ENCODE measurements at places on chromosomes 4 and X. TPM values are rescaled to one million over a fixed set of nuclear protein-coding genes. Genes with fewer than 3 reads are reported as not detected.

ESX1 gene
- polyA plus RNA-seq, result not detected

GRCh38 chr4:172809319-172809718, 359.3 kb upstream of the GALNT7 start:
- no peak for DNase-seq

OTUD6A gene
- not detected for polyA plus RNA-seq

PAK3 gene
- 1.00 TPM for polyA plus RNA-seq

GRCh38 chrX:2664502-2664901, 26.6 kb upstream of the CD99 start:
- DNase-seq, result no peak

GRCh38 chrX:33339219-33339618, 127.9 kb upstream of the DMD start:
- DNase-seq, result no peak
